ENCODE measurements at places on chromosomes 13 and 19.

DNA sequence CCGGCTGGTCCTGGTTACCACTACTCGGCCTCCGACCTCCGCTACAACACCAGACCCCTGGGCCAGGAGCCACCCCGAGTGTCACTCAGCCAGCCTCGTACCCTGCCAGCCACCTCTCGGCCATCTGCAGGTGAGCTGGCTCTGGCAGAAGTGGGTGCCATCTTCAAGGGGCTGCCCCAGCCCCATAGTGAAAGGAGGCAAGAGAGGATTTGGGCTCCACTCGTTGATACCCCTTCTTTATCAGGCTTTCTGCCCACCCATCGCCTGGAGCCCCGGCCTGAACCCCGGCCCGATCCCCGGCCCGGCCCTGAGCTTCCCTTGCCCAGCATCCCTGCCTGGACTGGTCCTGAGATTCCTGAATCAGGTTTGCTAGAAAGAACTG lies 7.1 kb downstream of the LTBP4 start:
- no peak for DNase-seq

GRCh38 chr13:59437544-59438301 lies 726.0 kb downstream of the DIAPH3 start:
- DNase-seq = no peak

GRCh38 chr19:19304186-19304965 lies 15.9 kb downstream of the SUGP1 start:
- no peak for DNase-seq

DNA sequence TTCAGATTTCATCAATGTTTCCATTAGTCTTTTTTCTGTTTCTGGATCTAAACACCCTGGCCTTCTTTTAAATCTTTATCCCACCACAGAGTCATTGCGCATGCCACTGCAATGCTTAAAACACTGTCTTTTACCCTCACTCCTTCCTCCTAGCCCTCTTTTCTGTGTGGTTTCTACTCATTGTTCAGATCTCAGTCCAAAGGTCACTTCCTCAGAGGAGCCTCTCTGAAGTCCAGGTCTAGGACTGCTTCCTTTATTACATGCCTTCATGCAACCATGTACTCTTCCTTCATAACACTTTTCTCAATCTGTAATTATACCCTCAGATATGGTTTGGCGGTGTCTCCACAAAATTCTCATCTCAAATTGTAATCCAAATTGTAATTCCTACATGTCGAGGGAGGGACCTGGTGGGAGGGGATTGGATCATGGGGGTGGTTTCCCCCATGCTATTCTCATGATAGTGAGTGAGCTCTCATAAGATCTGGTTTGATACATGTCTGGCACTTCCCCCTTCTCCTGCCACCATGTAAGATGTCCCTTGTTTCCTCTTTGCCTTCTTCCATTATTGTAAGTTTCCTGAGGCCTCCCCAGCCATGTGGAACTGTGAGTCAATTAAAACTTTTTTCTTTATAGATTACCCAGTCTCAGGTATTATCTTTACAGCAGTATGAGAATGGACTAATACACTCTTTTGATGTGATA lies 808.9 kb downstream of the DIAPH3 start:
- no peak for DNase-seq

- DNase-seq = no peak
Measured at GRCh38 chr13:36430247-36431203, 1.8 kb upstream of the CCNA1 start.

DNA sequence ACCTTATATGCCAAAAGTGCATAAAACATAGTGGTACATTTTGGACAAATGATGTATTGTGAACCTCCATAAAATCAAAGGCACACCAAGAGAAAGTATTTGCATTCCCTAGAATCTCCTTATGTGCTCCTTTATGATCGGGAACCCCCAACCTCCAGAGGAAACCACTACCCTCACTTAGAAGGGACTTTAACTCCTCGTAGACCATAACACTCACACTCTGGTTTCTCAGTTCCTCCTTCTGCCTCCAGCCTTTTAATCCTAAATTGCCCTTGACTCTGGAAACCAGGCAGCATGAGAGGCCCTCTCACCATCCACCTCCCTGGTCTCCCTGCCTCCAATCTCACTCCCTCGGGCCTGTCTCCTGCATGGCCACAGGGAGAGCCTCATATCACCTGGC lies 9.8 kb upstream of the KCNN4 start:
- no peak for DNase-seq

GRCh38 chr19:6248341-6248740 lies 31.4 kb downstream of the MLLT1 start:
- no peak for DNase-seq

GRCh38 chr19:55626350-55626749 lies 2.0 kb upstream of the ZNF784 start:
- DNase-seq = no peak

DNA sequence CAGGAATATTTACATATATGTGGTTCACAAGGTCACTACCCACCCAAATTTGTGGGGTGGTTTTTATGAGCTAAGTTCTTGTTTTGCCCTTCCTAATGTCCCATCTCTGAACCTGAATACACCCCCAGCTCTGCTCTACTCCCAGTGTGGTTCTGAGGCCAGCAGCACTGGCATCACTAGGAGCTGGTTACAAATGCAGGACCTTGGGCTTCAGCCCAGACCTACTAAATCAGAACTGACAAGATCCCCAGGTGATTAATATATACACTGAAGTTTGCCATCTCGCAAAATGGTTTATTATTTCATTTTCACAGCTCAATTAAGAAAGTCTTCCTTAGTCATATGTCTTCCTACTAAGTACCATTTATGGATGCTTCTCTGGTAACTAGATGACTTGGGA lies 67.9 kb downstream of the FOXO1 start:
- no peak for DNase-seq

DNA sequence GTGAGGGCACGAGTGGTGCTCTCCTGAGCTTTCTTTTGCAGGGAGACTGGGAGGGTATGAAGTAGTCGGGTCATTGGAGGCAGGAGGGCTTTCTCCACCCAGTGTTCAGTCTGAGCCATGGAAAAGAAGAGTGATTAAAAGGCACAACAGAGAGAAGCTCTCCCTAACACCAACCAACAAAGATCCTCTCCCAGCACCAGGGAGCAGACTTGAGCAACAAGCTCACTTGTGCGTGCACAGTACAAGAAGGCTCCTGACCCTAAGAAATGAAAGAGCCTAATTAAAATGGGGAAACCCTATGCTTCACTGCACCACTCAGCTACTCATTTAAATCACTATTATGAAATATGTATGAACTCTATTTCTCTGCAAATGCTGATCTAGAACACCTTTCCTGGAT lies 276.3 kb upstream of the SOX21 start:
- no peak for DNase-seq

DNA sequence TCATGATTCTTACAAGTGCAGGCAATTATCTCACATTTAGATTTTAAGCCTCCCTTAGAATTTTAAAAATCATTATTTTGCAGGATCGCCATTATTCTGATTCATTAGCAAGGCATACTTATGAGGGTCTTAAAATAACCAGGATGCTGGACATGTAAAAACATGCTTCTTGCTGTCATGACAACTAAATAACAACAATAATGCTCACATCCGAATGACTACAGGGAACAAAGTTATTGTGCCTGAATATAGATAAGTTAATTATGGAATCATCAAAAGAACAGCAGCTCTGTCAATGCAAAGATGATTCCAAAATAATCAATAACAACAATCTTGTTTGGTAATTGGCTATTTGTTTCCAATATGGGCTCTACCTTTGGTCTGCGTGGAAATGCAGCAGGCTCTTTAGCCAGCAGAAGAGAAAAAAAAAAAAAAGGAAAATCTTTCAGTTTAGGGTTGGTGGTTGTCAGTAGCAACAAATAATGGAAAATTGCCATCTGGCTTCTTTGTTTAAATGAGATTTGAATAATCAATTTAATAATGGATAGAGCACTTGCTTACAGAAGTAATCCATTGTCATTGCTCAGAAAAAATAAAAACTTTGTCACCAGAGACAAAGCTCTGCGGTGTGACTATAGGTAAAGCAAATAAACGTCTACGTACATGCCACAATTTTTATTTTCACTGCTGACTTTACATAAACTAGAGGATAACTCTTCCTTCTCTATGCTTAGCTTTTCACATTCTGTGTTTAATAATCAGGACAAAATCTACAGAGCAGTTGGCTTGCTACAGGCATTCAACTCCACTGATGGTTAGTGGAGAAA lies 468.9 kb upstream of the TSHZ3 start:
- no peak for DNase-seq

DNA sequence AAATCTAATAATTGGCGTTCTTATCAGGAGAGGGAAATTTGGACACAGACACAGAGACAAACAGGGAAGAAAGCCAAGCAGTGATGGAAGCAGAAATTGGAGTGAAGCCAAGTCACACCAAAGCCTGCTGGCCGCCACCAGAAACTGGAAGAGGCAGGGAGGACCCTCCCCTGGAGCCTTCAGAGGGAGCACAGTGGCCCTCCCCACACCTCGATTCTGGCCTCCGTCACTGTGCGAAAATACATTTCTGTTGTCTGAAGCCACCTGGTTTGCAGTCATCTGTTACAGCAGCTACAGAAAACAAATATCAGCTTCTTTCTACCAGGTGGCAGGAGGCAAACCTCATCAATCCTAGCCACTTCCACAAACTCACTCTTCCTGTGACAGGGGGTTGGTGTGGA lies 8.3 kb upstream of the TLE6 start:
- DNase-seq = no peak

- no peak for DNase-seq
Measured at GRCh38 chr19:16841391-16841926, 12.3 kb downstream of the SIN3B start.

GRCh38 chr19:23345838-23346237 lies 49.4 kb downstream of the ZNF91 start:
- DNase-seq = no peak

DNA sequence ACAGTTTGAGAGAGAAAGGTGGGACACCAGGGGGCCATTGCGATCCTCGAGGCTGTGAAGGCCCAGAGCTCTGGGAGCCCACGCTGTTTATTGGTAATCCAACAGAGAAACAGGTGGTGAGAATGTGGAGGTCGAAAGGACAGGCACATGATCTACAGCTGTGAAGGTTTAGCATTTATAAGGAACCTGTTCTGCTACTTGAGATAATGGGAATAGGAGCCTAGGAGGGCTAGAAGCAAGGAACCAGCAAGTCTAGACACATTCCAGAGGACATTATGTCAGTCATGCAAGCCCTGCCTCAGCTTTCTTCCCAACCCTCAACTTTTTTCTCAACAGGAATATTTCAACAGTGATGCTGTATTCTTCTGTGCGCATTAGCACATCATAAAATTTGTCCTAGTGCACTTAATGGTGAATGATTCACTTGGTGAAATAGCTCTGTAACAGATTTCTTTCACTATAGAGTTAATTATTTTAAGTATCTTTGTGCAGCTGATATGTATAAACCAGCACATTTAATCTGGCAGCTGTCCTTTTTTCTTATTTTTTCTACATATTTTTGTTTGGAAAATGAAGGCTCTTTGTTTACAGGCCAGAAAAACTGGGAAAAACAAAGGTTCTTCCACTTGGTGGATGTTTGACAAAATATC lies 25.4 kb downstream of the ZNF90 start:
- DNase-seq = no peak

GRCh38 chr19:27772059-27772458 lies 1440.9 kb downstream of the UQCRFS1 start:
- no peak for DNase-seq

- DNase-seq = no peak
Measured at GRCh38 chr13:76917095-76917494, 30.9 kb upstream of the KCTD12 start.

DNA sequence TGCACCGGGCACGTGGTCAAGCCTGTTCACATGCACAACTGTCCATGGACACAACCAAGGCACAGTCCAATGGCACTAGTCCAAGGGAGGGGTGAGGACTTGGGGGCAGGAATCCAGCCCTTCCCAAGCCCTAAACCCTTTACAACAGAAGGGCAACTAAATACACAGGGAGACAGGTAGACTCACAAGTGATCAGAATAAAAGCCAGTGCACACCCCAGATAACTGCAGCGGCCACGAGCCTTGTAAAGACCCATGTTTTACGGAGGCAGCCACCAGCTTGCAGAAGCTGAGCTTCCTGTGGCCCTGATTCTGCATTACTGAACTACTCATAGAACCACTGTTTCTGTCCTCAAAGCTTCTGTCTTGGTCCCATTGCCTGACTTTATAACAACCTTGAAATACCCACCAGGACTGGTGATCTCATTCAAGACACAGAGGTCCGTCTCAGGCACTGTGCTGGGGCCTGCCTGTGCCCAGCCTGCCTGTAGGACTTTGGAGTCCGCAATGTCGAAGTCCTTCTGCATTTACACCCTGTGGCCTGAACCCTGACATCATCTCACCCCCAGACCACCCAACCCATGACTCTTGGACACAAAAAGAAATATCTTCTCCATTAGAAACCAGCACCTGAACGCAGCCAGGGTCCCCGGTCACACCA lies 181.2 kb downstream of the COL4A1 start:
- no peak for DNase-seq

DNA sequence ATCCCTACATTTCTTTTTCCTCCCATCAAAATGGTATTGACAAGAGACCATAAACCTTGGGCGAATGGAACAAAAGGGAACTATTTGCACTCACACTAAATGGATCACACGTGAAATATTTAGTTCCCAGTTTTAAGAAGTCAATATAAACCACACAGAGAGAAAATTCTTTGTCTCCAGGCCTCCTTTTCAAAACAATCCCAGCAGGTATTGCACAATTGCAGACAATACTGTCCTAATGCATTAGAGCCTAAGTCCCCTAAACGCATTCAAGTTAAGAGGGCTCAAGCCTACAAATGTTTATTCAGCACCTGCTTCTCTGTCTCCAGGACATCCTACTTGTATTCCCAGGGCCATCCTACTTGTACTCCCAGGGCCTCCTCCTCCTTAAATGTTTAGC lies 1.3 kb upstream of the B3GLCT start:
- DNase-seq = no peak

Data from germinal center (tissue), 1 donor.